ENCODE measurements at places on chromosomes 3 and 15.

DNA sequence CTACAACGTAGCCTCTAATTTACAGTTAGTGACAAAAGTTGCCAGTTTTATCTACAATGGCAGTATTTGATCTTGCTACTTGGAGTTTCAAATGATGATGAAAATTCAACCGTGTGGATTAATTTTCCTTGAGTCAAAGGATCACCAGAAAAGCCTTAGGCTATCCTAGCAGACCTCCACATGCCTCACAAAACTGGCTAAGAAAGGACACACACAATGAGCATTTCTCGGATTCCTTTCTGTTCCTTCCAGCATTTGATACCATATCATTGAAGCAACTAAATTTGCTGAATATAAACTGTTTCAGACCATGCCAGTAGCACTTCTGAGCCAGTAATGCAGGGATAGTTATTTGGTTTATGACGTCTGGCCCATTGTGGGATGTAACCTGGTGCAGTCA is 587.4 kb upstream of the MDFIC2 start:
- no peaks in the 10 kb centered on the region for H3K27me3 ChIP-seq
- H3K4me1 ChIP-seq: peaks cover 10% of the 10 kb centered on the region
- DNase-seq: no peak
- H3K36me3 ChIP-seq: peaks cover 7% of the 10 kb centered on the region

DNA sequence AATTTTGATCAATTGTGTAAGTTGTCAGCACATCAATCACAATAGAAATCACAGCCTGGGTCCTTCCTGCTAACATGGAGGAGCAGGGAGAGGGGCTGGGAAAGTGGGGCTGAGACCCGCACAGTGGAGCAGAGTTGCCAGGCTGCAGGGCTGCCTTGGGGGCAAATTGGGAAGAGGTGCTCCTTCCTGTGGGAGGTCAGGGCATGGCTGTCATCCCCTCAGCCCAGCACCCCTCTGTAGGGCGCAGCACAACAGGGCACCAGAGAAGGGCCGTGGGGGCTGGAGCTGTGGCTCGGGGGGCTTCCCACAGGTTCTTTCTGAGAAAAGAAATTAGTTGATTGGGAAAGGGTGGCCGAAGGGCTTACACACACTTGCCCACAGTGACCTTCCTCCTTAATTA is 126.3 kb downstream of the NSMCE3 start:
- peaks cover 12% of the 10 kb centered on the region for H3K4me1 ChIP-seq
- no peak overlapping the region for H3K27ac ChIP-seq
- no peak overlapping the region for H3K4me3 ChIP-seq
- peaks cover 23% of the 10 kb centered on the region for H3K27me3 ChIP-seq
- no peaks in the 10 kb centered on the region for H3K36me3 ChIP-seq

- H3K27me3 ChIP-seq: peaks cover 48% of the 10 kb centered on the region
- H3K4me3 ChIP-seq: peak overlapping the region; percentile 76
- peaks cover 16% of the 10 kb centered on the region for H3K4me1 ChIP-seq
- DNase-seq: no peak
- no peak overlapping the region for H3K27ac ChIP-seq
These were observed 976 bp upstream of the ALDH1L1 start for GRCh38 chr3:126181398-126181725.

DNA sequence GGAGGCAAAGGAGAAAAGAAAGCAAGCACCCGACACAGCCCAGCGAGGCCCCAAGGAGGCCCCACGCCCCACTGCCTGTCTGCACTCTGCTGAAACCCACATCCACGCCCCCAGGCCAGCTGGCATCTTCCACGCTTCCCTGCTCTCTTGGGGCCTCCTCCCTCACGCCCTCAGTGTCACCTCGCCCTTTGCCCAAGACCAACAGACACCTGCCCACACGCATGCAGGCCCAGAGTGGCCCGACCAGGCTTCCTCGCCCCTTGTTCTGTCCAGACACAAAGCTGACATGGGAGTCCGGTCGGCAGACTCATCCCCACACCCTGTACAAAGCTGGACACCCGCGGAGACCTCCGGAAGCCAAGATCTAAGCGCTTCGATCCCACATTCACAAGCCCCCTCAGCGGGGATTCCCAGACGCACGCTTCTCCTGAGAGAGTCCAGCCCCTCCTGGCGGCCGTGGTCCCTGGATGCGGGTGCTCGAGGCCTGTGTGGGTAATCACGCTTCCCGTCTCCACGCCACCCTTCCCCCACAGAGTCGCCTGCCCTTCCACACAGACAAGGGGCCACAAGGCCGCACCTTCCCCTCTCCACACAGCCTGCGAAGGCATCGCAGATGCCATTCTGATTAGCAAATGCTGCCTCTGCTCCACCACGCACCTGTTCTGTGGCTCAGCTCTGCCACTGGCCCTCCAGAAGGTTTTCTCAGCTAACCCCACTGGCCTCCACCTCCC is 176.6 kb downstream of the XXYLT1 start:
- peaks cover 15% of the 10 kb centered on the region for H3K4me1 ChIP-seq
- no peak overlapping the region for H3K4me3 ChIP-seq
- no peak for DNase-seq
- no peaks in the 10 kb centered on the region for H3K27me3 ChIP-seq

GRCh38 chr3:64108231-64108630 is 84.9 kb upstream of the PSMD6 start:
- peaks cover 58% of the 10 kb centered on the region for H3K4me1 ChIP-seq
- peaks cover 9% of the 10 kb centered on the region for H3K36me3 ChIP-seq
- no peak overlapping the region for H3K4me3 ChIP-seq
- no peaks in the 10 kb centered on the region for H3K27me3 ChIP-seq

GRCh38 chr3:96213393-96213792 is 601.0 kb upstream of the EPHA6 start:
- no peak overlapping the region for H3K27ac ChIP-seq
- no peaks in the 10 kb centered on the region for H3K27me3 ChIP-seq
- no peak overlapping the region for H3K4me3 ChIP-seq

DNA sequence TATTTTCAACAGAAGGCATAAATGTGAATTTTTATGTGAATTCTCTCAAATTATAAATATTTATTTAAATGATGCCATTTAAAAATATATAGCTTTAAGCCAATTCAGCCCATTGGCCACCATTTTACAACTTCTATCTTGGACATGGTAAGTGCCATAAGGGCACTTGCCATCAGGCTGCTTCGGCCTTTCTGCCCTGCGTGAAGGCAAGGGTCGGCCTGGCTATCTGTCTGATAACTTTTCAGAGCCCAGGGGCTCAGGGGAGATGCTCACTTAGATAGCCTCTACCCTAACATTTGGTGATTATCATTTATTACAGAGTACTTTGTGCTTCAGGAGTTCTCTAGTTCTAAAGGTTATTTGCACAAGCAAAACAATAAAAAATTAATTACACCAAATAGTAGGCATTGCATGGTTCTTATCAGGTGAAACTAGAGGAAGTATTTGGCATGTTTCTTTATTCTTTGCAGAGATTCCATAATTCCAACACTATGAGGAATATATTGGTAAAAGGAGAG is 62.4 kb upstream of the MBNL1 start:
- peaks cover 10% of the 10 kb centered on the region for H3K4me1 ChIP-seq
- H3K27me3 ChIP-seq: no peaks in the 10 kb centered on the region
- H3K27ac ChIP-seq: no peak overlapping the region
- H3K4me3 ChIP-seq: no peak overlapping the region
- no peaks in the 10 kb centered on the region for H3K36me3 ChIP-seq

GRCh38 chr3:39531665-39532064 is 64.2 kb downstream of the MOBP start:
- no peaks in the 10 kb centered on the region for H3K4me1 ChIP-seq
- H3K36me3 ChIP-seq: no peaks in the 10 kb centered on the region
- peaks cover 20% of the 10 kb centered on the region for H3K27me3 ChIP-seq
- no peak overlapping the region for H3K27ac ChIP-seq
- no peak overlapping the region for H3K4me3 ChIP-seq

GRCh38 chr15:89628301-89628700 is 27.0 kb downstream of the KIF7 start:
- H3K27me3 ChIP-seq: no peaks in the 10 kb centered on the region
- H3K27ac ChIP-seq: no peak overlapping the region
- H3K4me3 ChIP-seq: no peak overlapping the region
- H3K36me3 ChIP-seq: peaks cover 57% of the 10 kb centered on the region

DNA sequence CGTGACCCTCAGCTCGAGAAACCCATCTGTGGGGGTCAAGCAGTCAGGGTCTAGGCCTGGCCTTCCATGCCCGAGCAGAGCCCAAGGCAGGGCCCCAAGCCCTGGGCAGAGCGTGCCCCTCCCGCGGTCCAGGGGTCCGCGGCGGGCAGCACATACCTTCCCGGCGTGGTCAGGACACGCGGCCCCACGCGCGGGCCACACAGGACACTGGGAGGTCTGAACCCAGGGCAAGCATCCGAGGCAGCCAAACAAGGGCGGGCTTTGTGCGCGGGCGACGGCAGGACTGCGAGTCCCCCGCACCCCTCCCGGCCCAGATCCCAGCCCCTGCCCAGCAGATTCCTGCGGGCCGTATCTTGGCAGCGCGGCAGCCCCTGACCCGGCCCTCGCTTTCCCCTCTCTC is 61.6 kb upstream of the ACAN start:
- peaks cover 49% of the 10 kb centered on the region for H3K27me3 ChIP-seq
- no peaks in the 10 kb centered on the region for H3K36me3 ChIP-seq
- H3K4me3 ChIP-seq: no peak overlapping the region
- H3K4me1 ChIP-seq: peaks cover 6% of the 10 kb centered on the region
- DNase-seq: no peak

- no peak for DNase-seq
- peaks cover 44% of the 10 kb centered on the region for H3K27me3 ChIP-seq
These were observed 18.0 kb downstream of the PLA2G4F start for GRCh38 chr15:42138411-42138810.

- no peaks in the 10 kb centered on the region for H3K27me3 ChIP-seq
- no peaks in the 10 kb centered on the region for H3K36me3 ChIP-seq
- DNase-seq: no peak
These were observed 39.3 kb upstream of the SSR3 start for GRCh38 chr3:156594219-156594683.

GRCh38 chr15:58539548-58539947 is 107.8 kb downstream of the LIPC start:
- no peak for DNase-seq
- no peaks in the 10 kb centered on the region for H3K36me3 ChIP-seq
- no peak overlapping the region for H3K27ac ChIP-seq

Measured in mesothelial cell of epicardium (in vitro differentiated cells).